Stimulated activated CD4-positive, alpha-beta T cell treated with anti-CD3 and anti-CD28 coated beads, Interleukin-15, amount 100 ng/mL, for 1 hour (primary cell): ENCODE measurements at places on chromosomes 5 and 9.

DNA sequence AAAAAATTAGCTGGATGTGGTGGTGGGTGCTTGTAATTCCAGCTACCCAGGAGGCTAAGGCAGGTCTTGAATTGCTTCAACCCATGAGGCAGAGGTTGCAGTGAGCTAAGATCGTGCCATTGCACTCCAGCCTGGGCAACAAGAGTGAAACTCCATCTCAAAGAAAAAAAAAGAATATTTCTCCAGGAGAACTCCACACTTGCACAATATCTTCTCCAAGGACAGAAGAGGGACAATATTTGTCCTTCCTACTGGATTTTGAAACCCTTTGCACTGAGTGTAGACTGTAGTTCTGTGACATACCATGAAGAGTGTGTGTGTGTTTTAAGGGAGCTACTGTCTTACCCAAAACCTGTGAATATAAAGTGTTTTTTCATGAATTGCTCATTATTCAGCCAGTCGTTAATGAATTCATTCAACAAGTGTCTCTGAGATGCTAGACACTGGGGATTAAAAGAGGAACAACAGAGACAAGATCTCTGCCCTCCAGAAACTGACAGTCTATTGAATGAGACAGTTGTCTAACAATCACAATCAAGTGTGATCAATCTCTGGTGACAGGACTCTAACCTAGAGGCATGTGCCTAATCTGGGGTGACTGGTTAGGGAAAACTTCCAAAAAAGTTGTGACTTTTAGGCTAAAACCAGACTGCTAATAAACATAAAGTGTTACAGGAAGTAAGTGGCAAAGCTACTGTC, 9.8 kb upstream of the UBE2D2 start:
- DNase-seq = no peak

DNA sequence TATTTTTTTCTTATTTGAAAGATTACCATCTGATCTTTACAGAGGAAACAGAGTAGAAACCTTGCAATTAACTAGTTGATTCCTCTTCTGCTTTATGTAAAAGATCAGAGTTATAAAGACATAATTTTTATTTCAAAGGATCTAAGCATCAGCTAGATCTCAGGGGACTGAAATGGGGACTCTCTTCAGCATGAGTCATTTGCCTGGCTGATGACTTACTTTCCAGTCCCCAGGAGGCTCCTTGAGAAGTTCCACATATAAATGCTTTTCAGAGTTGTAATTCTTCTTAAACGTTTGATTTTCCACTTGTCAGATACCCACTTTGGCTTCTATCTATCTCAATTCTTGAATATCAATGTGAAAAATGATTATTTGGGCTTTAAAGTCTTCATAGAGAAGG, 389.4 kb downstream of the RAB3C start:
- no peak for DNase-seq

- no peak for DNase-seq
Observed at GRCh38 chr9:88751781-88752180, 216.8 kb downstream of the NXNL2 start.

- no peak for DNase-seq
Observed at GRCh38 chr5:112653638-112654205, 84.0 kb upstream of the APC start.

DNA sequence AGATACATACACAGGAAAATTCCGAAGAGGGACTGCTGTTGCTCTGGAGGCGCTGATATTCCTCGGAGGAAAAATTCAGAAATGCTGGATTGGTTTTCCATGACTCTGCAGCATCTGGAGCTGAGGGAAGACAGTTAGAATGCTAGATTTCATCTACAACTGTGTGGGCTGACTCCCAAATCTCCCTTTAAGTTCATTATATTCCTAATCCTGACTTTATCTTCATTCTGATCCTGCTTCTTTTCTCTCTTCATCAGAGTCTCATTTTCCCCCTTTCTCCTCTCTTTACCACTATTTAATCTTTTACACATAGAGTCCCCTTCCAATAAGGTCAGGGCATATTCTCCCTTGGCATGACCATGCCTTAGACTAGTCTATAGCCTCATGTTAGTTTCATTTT, at the start of gene OR1N1:
Gene OR1N1 (minus strand): TSS at position 101 of the 400 bp plus-strand sequence. CDS start 0 bp downstream, at position 101.
- DNase-seq = no peak

DNA sequence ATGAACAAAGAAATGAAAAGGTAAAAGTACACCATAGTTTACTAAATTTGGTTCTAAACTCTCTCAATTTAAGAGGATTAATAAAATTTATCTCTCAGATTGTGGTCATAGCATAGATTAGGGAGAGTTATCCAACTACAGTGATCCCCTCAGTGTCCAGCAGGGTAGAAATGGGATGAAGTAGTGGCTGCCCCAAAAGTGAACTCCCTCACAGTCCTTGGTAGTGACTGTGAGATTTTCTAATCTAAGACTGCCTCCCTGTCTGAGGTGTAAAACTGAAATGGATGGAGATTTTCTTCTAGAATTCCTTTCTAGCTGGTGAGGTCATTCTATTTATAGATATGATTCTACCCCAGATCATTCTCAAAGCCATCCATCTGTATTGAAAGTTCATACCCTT, 455.5 kb downstream of the ACTL7B start:
- DNase-seq = no peak

DNA sequence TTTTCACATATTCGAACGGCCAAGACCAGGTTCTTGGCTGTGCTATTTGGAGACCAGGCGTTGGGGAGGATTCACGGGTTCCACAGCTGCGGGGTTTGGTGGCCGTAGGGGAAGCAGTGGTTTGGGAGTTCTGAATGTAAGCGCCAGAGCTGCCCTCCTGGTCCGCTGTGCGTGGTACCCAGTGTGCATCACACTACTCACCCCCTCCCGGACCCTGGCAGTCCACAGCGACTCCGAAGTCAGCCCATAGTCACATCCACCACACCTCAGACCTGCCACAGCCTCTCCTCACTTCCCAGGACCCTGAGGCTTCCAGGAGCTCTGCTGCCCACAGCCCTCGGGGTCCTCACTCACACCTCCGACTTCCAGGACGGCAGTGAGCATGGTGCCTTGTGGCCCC, 26.8 kb downstream of the AMBP start:
- DNase-seq = no peak

- no peak for DNase-seq
Observed at GRCh38 chr5:170420806-170421412, 31.7 kb upstream of the KCNMB1 start.

DNA sequence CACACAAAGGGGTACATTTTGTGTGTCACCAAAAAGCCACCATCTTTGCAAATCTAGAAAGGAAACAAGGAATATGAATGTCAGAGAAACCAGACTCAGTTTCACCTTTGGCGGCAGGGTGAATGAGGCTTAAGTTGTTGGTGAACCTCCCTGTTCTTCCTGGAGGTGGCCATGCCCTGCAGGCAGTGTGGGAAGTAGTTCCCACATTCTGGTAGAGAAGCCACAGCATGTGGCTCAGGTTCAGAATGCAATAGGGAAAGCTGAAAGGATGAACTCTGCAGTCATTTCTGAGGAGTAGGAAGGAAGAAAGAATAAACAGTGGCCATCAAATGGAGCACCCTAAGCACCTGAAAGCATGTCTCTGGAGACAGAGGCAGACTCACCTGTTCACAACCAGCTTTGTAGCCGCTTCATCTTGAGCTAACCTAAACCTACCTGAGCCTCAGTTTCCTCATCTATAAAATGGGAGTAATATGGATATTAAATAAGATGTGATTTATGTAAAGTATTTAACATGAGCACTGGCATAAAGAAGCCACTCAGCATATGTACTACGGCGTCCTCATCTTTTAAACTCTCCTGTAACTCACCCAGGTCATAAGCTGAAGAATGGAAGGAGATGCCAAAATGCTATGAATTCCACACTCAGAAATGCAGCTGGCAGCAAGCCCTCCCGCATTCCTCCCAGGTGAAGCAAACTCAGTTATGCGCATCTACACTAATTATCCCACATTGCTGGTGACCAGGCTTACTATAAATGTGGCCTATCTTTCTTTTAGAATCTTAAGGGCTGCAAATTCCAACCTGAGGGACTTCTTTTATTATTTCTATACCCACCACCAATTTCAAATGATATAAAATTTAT, 86.0 kb downstream of the ZNF608 start:
- no peak for DNase-seq

DNA sequence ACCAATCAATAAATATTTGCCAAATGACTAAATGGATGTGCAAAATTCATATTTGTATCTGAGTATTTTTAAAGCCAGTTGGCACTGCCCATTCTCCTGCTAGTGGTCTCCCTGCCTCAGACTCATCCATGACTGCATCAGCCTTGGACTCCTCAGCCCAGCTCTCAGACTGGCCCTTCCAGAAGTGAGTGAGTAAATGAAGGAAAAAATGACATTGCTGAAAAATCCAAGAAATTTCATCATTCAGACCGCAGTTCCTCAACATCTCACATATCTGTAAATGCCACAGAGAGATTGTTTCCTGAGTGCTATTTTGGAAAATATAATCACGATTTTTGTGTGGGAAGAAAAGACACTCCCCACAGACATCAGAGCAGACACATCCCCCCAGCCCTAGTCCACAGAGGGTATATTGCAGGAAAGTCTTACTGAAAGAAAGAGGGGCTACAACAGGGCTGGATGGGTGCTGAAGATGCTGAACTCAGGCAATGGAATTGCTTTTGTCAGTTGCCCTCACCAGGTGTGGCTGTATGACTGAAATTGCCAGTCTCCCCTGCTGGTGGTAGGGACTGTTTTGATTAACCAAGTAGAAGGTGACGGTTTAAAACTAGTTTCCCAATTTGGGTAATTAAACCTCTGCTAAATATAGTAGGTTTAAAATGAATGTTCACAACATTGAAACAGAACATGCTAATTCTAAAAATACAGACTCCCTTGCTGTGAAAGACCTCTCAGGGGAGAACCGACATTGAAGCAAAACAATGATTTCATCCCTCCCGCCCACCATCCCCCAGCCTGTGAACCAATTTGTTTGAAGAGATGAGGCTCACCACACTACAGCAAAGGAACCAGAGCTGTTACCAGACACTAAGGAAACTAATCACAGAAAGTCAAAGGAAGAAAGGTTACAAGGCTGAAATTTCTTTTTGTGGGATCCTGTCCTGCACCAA, 158.8 kb downstream of the DEPDC1B start:
- no peak for DNase-seq
